ENCODE measurements at places on chromosomes 3 and 15. TPM values are rescaled to one million over a fixed set of nuclear protein-coding genes. Genes with fewer than 3 reads are reported as not detected.

- no peak overlapping the region for H3K4me3 ChIP-seq
- H3K4me1 ChIP-seq = no peaks in the 10 kb centered on the region
Observed at GRCh38 chr3:150150633-150151032, 179.9 kb upstream of the PFN2 start.

GRCh38 chr3:50352781-50353180, 2.1 kb downstream of the CYB561D2 start:
- no peak overlapping the region for H3K4me3 ChIP-seq
- H3K36me3 ChIP-seq = peaks cover 16% of the 10 kb centered on the region
- H3K4me1 ChIP-seq = peaks cover 55% of the 10 kb centered on the region
- H3K27ac ChIP-seq = no peak overlapping the region
- DNase-seq = no peak

GRCh38 chr3:192130534-192131132, 596.7 kb downstream of the FGF12 start:
- no peak overlapping the region for H3K4me3 ChIP-seq
- no peak overlapping the region for H3K27ac ChIP-seq
- no peaks in the 10 kb centered on the region for H3K4me1 ChIP-seq
- H3K36me3 ChIP-seq = no peaks in the 10 kb centered on the region
- no peak for DNase-seq

DNA sequence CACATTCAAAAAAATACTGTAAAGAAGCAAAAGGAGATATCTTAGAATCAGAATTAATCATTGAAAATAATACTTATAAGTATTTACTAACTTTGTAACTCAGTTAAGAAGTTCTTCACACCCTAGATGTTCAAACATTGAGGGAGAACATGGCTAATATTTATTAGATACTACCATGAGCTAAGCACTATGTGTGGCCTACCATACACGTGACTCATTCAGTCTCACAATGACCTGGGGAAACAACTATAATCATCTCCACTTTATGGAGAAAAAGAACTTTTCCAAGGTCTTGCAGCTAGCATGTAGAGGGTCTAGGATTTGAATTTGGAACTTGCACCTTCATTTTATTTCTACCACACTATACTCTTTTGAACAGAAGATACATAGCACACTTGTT, 361.9 kb upstream of the CFAP20DC start:
- H3K27ac ChIP-seq = no peak overlapping the region
- H3K4me1 ChIP-seq = peaks cover 7% of the 10 kb centered on the region
- H3K36me3 ChIP-seq = no peaks in the 10 kb centered on the region

GRCh38 chr3:19932422-19932821, 1.6 kb downstream of the EFHB start:
- H3K27me3 ChIP-seq = no peaks in the 10 kb centered on the region
- H3K36me3 ChIP-seq = no peaks in the 10 kb centered on the region
- no peak for DNase-seq

DNA sequence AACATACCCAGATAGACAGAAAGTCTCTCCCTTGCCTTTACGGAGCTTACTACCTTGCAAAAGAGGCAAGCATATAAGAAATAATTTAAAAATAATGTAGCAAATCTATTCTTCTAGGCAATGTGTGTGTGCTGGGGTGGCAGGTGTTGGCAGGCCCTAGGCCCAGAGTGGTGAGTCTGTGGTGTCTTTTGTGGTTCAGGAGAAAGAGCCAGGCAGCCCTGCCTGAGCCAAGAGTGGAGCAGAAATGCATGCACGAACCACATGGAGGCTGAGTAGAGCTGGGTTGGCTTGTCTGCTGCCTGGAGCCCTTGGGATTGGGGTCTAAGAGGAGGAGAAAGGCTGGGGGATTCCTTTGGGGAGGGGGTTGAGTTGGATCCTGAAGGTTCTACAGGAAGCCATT, 70.2 kb upstream of the MYZAP start:
- H3K27me3 ChIP-seq = no peaks in the 10 kb centered on the region
- H3K4me3 ChIP-seq = no peak overlapping the region
- H3K36me3 ChIP-seq = no peaks in the 10 kb centered on the region

Gene AHSG
- not detected for total RNA-seq

Gene ASB14
- not detected for total RNA-seq
